ENCODE measurements at places on chromosomes 5 and 9.

DNA sequence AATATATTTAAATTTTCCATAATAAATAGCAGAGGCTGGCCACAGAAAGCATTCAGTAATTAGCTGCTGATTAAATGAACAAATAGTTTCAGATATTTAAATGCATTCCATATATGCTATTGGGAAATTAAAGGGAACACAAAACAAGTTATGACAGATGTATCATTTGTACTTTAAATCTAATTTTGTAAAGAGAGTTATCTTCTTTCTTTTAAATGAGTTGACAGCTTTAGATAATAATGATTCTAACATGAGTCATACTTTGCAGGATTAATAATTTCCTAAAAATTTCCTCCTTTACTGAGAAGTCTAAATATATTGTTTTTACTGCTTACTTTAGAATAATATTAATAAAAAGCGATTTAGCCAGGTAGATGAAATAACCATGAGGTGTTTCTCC, 320.1 kb downstream of the ADAMTS6 start:
- no peak for DNase-seq

DNA sequence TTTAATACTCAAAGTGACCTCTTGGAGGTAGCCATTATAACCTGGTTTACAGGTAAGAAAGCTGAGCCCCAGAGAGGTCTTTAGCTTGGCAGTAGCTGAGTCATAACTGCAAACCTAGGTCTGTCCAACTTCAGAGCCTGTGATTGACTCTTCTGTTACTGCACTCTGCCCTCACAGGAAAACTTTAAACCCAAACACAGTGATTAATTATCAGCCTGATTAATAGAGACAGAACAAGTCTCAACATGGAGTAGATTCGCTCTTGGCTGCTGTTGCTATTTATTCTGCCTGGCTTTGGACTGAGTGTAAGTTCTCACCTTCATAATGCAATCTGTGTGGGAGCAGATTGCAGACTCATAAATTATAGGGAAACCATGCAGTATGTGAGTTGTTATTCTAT, 27.4 kb upstream of the TXN start:
- peak; percentile 82 for DNase-seq

- no peak for DNase-seq
These were observed 24.6 kb upstream of the PANK3 start for GRCh38 chr5:168603746-168604145.

- no peak for DNase-seq
These were observed 3.0 kb upstream of the DPYSL3 start for GRCh38 chr5:147512659-147513379.

DNA sequence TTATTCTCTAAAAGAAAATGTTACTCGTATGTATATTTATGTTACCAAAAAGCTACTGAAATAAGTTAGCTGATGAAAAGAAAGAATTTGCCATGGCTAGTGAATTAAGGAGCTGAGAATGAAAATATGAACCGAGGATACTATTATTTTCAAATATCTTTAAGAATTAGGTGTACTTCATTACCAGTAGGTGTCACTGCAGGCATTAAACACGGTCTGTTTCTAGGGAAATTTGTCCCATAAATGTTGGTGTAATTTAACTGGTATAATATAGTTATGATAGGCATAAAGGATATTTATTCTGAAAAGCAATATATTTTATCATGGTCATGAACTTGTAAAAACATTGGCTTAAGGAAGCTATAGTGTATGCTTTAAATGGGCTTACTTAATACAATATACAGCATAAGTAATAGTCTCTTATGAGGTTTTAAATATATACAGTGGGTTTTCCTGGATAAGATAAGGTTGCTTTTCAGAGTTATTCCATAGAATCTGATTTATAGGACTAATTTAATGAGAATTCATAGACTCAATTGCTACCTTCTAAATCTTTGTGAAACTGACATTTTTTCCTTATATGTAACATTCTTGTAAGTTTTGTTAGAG, 72.4 kb upstream of the MPDZ start:
- DNase-seq, result peak; percentile 61

GRCh38 chr5:38866362-38867031, 20.7 kb downstream of the OSMR start:
- no peak for DNase-seq

GRCh38 chr9:20980832-20981455, 50.5 kb downstream of the HACD4 start:
- no peak for DNase-seq

- DNase-seq, result no peak
These were observed 553.3 kb downstream of the BNC2 start for GRCh38 chr9:16316911-16317817.

DNA sequence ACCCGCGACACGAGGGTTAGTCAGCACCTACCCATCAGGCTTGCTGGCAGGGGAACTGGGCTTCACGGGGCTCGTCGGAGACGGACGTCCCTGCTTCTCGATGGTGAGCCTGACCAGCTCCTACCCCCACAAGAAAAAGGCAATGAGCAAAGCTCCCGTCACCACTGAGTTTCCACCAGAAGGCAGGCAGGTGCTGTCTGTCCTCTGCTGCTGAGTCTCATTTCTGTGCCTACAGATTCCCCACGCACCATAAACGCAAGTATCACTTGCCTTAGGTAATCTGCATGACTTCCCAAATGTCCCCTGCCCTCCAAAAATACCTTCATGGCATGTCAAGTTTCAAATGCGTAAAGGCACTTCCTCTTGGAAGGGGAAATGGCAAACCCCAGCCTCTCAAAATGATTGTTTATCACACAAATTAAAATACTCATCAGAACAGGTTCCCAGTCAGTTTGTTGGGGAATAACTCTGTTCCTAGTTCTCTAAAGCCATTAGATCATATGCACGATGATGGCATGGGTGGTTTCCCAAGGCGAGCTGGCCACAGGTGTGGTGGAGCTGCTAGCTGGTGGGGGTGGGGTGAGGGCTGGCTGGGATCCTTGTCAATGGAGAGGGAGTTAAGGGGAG, 85.0 kb downstream of the PRRT1B start:
- DNase-seq, result no peak

GRCh38 chr9:113921396-113921925, 45.4 kb downstream of the ZNF618 start:
- no peak for DNase-seq

- peak; percentile 27 for DNase-seq
These were observed 329 bp downstream of the SYK start for GRCh38 chr9:90801973-90802322.

DNA sequence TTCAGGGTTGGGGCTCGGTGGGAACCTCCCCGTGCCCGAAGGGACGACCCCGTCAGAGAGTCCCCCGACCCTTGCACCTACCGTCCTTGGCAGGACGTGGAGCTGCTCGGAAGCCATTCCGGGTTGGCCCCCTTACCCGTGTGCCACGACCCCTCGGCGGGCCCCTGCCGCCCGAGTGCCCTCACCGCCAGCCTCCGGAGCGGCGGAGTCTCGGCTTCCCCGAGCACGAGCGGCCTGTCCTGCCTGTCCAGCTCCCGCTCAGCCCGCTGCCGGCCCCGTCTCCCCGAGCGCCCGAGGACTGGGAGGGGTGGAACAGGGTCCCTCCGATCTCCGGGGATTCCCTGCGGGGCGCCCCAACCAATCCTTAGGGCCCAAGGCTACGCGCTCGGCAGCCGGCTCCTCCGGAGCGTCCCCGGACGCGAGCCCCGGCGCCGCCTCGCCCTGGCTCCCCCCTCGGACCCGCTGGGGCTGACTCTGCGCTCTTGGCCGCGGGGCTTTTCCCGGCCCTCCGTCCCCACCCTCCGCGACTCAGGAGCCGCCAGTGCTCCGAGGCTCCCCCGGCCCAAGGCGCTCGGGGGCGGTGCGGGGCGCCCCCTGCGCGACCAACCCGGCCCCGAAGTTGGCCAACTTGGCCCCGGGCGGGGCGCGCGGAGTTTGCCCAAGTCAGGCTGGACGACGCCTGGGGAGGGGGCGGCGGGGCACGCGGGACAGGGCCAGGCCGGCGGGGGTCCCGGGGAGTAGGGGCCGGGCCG, 654 bp downstream of the ADAMTS2 start:
- no peak for DNase-seq

DNA sequence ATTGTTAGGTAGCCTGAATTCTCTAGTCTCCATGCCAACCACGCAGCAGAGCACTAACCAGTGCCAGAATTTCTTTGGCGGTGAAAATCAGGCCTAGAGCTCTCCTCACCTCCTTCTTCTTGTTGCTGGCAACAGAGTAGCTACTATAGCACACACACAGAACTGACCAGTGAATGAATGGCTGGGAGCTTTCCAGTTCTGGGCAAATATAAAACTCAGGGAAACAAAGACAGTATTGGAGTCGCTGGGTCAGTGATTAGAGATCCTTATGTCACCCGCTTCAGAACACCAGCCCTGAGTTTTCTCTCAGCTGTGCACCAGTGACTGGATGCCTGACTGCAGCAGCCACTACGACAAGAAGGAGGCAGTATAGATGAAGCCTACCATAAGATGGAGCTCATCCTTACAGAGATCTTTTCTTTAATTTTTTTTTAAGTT, 26.9 kb upstream of the FEM1C start:
- DNase-seq, result no peak

GRCh38 chr5:59500014-59500413, 393.5 kb downstream of the PDE4D start:
- DNase-seq, result no peak

DNA sequence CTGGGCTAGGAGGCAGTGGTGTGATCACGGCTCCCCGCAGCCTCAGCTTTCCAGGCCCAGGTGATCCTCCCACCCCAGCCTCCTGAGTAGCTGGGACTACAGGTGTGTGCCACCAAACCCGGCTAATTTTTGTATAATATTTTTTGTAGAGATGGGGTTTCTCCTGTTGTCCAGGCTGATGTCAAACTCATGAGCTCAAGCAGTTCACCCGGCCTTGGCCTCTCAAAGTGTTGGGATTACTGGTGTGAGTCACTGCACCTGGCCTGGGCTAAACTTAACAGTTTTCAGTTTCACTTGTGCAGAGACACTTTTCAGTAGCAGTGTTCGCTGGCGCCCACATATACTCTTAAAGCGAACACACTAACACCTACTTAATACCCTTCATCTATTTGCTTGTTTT, 205.6 kb upstream of the ZNF608 start:
- no peak for DNase-seq

DNA sequence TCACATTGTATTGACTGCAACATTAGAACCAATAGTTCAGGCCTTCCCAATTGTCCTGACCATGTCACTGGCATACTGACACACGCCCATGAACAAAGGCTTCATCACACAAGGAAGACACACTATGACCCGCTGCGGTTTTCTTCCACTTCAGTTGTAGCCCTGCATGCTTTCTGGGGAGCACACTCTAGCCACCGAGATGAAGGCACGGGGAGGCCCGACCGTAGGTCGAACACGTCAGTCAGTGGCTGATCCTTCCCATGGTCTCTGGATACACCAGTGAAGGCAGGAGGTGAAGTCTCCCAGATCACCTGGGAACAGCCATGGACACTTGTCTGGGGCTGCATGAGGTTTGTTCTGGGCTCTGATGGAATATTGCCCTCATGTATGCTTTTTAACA, 224.7 kb downstream of the FSTL4 start:
- DNase-seq, result no peak

DNA sequence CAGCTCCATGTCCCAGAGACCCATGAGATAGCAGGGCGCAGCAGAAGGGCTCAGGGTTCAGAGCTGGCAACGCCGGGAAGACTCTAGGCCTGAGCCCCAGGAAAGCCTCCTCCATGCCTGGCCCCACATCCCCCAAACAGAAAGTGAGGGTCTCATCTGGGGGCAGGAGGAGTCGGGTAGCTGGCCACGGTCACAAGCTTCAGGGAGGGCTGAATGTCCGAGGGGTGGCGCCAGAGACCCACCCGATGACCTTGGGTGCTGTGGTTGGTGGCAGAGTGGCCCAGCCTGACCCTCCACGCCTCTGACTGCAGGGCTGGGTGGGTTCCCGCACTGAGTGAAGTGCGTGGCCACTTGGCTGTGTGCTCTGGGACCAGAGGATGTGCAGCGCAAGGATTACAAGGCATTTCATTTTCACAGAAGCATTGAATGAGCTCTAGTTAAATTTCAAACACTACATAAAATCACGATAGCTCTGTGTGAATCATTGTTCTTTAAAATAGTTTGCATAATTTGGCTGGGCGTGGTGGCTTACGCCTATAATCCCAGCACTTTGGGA, 3.0 kb downstream of the C8G start:
- DNase-seq, result no peak

DNA sequence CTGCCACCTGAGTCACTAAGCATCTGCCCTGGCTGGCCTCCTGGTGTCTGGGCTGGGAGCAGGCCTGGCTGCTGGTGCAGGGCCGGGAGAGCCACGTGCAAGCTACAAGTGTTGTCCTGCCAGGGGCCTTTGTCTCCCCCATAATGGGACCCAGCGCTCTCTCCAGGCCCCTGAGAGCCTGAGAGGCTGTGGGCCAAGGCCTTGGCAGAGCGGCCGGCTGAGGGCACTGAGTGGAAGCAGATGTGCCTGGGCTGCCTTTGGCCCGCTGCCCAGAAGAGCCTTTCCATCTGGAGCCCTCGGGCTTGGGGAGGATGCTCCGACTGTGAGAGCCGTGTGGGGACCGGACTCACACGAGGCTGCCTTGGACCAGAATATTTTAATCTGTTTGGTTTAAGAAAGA, 185.5 kb downstream of the RGS3 start:
- DNase-seq, result peak; percentile 76

GRCh38 chr5:7036192-7036835, 323.1 kb downstream of the TENT4A start:
- no peak for DNase-seq

GRCh38 chr9:36470643-36471290, 70.7 kb upstream of the RNF38 start:
- no peak for DNase-seq

- DNase-seq, result no peak
These were observed 13.4 kb upstream of the OR13C8 start for GRCh38 chr9:104555521-104555920.

GRCh38 chr9:105475302-105475701, 27.5 kb downstream of the FSD1L start:
- no peak for DNase-seq

DNA sequence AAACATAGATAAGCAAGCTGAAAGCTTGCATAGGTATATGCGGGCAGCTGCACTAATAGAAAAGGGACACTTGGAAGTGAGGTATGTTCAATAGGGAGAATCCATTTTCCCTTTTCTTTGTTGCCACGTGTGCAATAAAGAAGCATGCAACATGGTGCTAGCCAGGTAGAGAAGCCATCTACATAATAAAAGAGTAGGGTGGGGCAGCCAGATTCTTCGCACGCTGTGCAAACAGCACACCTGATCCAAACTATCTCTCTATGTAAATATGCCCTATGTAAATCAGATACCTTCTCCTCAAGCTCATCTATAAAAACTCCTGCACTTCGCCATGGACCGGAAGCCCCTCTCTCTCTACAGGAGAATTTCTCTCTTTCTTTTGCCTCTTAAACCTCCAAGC, 91.9 kb upstream of the C9orf72 start:
- no peak for DNase-seq

- no peak for DNase-seq
These were observed 85.5 kb downstream of the DCP2 start for GRCh38 chr5:113061846-113062780.

DNA sequence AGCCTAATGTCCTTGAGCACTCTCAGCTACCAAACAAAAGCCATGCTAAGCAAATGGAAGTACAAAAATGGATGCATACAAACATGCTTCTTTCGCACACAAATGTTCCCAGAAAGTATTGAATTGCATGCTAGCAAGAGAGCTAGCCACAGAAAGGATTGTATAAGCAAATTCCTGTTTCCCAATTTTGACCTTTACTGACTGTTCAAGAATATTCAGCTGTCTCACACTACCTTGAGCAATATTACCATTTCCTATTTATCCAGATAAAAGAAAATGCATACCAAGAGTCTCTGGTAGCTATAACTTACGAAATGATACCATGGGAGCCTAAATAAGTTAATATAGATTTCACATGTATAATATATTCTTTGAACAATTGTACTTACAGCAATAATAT, 264.6 kb downstream of the TMEM167A start:
- no peak for DNase-seq

- DNase-seq, result no peak
These were observed 136.9 kb downstream of the RFK start for GRCh38 chr9:76257311-76257710.
